ENCODE measurements at places on chromosomes 12 and 14.

GRCh38 chr14:78286210-78286609, 116.0 kb downstream of the NRXN3 start:
- no peak for DNase-seq

GRCh38 chr12:25859976-25860375, 98.5 kb upstream of the RASSF8 start:
- no peak for DNase-seq

DNA sequence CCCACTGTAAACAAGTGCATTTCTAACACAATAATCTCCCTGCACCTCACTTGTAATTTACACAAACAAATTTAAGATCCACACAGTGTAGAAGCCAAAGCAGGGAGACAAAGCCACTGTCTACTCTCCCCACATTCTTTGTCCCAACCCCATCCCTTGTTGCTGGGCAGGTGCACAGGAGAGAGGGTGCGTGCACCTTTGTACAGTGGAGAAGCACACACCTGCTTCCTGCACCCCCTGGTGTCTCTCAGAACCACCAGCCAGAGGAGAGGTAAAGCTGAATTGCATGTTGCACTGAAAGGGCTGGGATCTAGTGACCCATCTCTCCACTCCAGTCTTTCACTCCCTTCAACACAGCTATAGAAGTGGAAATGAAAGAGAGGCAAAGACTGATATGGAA, 51.4 kb upstream of the IFNG-AS1 start:
- no peak for DNase-seq

DNA sequence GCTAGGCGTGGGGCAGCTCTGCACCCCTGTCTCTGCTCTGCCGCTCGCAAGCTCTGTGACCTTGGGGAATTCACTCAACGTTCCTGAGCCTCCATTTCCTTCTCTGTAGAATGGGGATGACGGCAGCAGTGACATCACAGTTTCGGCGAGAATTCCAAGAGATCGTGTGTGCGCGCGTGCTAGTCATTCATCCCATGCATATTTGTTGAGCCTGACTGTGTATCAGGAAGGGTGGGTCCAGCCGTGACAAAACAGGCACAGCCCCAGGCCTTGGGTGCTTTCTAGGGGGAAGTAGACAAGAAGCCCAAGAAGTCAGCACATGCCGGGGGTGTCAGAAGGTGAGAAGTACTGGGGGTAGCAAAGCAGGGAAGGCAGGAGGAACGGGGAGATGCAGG, 145.6 kb upstream of the NCOR2 start:
- DNase-seq = no peak

DNA sequence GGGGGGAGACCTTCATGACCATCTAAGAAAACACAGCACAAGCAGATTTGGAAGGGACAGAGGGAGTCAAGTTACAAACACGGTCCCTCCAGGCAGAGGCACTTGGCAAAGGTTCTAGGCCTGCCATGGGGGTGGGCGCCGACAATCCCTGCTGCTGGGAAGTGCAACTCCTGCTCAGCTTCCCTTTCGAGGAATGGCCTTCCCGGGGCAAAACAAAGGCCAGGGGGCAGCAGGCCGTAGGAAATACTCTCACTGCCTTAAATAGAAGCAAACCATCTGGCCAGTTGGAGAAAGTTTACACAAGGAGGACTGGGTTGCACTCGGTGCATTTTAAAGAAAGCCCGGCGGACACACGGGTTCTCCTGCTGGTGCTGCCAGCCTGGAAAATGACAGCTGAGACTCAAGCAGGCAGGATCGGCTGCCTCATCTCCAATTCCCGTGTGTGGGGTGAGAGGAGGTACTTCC, 65.8 kb downstream of the ITPK1 start:
- no peak for DNase-seq

DNA sequence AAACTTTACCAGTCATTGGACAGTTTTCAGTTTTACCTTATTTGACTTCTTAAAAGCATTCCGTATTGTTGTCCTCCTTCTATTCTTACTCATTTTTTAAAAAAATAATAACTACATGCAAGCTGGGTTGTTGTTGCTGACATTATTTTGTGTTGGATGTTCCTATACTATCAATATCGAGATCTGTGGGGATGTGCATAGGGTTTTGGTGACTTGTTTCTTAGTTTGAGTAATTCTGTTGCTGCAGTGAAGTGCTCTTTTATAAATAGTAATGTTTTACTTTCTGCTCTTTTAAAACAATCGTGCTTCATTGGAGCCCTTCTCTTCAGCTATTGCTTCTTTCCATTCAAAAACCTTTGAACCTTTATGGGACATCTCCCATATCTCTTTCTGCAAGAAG, 79.4 kb downstream of the METTL25 start:
- no peak for DNase-seq

- no peak for DNase-seq
These were observed 54.7 kb downstream of the VRK1 start for GRCh38 chr14:96851694-96852381.

DNA sequence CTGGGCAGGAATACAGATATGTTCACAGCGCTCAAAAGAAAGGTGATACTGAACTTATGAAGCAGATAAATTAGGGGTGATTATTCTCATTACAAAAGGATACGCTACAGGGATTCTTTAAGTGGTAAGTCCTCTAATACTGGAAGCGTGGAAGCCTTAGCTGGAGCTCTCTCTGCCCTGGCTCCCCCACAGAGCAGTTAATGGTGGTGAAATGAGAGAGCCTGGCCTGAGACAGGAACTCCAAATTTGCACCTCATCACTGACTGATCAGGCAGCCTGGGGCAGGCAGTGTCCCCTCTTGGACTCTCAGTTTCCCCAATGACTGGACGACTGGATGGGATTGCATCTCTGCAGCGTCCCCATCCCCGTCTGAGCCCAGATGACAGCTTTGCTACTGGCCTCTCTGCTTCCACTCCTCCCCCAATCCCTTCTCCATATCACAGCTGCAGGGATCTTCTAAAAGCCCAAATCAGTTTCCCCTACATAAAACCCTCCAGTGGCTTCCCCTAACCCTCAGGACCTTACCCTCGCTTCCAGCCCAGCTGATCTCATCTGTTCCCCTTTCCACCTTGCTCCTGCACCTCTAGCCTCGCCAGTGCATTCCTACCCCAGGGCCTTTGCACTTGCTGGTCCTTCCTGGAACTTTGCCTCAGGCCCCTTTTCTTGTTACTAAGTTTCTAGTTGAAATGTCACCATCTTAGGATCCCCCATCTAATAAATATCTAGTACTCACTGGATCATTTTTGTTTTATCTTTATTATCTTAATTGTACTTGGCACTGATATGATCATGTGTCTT, 171.7 kb upstream of the LHX5 start:
- DNase-seq = no peak

- DNase-seq = no peak
These were observed 26.6 kb downstream of the FUT8 start for GRCh38 chr14:65439117-65439516.

- DNase-seq = no peak
These were observed 55.6 kb downstream of the PITPNM2 start for GRCh38 chr12:123095078-123095881.

DNA sequence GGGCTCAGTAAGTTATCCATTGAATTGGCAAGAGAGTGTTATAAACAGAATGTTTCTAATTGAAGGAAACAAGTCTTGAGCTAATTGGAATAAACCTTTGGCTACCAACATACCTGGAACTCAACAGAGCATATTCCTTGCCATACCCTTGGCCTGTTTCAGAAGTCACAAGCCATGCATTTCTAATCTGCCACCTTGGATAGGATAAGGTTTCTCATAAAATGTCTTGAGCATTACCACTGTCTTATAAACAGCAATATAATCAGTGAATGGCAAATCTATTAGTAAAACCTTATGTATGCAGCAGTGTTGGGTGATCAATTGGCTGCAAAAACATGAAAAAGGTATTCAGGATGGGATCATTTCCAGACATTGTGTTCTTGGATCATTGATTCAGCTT, 765.2 kb upstream of the SEL1L start:
- no peak for DNase-seq

- no peak for DNase-seq
These were observed 160.6 kb downstream of the MON2 start for GRCh38 chr12:62627181-62627580.

- no peak for DNase-seq
These were observed 156.3 kb upstream of the PZP start for GRCh38 chr12:9364224-9365176.

GRCh38 chr12:108693186-108693730, 38.1 kb downstream of the CORO1C start:
- no peak for DNase-seq

GRCh38 chr14:71198687-71199086, 291.4 kb downstream of the PCNX1 start:
- DNase-seq = no peak

DNA sequence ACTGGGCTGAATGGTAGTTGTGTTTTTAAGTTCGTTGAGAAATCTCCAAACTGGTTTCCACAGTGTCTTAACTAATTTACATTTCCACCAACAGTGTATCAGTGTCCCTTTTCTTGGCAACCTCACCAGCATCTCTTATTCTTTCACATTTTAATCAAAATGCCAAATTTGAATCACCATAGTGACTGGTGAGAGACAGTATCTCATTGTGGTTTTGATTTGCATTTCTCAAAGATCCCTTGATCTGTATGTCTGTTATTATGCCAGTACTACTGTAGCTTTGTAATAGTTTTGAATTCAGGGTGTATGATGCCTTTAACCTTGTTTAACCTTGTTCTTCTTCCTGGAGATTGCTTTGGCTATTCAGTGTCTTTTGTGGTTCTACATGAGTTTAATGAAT, 2.2 kb upstream of the EIF2S3B start:
- no peak for DNase-seq

GRCh38 chr14:104820669-104821228, 19.8 kb downstream of the ZBTB42 start:
- DNase-seq = no peak

DNA sequence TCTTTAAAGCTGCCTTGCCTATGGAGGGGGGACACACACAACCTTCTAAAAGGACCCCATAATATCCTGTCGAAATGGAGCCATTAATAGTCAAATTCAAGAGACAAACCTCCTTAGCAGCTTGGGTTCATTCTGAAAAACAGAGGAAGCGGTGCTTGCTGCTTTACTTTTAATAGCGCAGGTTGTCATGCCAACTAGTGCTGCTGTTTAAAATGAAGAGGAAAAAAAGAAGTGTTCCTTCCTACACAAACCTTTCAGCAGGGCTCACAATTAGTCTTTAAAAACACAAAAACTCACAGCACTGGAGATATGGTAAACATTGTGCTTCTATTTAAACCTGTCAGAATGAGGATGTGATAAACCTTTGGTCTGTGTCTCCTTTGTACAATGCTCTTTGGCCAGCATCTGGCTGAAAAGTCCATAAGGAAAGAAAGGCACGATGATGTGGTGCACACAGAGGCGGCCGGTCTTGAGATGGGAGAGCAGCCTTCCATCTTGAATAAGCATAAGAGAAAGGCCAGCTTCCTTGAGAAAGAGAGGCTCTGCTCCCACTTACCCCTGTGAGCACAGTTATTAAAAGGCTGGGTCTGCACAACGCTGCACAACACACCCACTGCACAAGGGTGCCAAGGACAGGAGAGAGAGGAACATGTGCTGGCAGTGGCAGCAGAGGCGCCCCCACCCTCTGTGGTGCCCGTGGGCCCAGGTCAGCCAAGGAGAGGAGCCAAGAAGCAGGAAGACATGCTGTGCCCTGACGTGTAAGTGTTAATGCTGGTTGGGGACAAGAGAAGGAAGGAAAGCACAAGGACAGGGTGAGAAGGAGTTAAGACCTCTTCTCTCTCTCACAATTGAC, 144.6 kb downstream of the TTC7B start:
- no peak for DNase-seq

- DNase-seq = no peak
These were observed 30.6 kb downstream of the NRDE2 start for GRCh38 chr14:90301122-90301521.

- no peak for DNase-seq
These were observed 9.2 kb downstream of the RARG start for GRCh38 chr12:53222806-53223261.

- no peak for DNase-seq
These were observed 13.3 kb upstream of the C12orf75 start for GRCh38 chr12:105316931-105317852.

DNA sequence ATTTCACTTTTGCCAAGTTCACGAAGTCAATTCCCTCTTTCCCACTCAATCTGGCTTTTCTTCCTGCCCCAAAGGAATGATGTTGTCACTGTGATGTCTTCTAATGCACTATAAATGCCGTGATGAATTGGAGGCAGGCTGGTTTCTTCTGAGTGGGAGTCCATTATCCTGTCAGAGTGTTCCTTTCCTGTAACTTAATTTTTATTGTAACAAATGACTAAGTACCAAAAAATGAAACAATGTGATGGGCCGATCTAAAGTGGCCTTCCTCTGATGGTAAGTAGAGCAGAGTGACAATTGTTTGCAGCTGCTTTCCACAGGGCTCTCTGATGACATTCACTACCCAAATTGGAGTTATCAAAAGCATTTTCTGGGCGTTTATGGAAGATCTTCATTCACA, 22.2 kb downstream of the TMEM30B start:
- DNase-seq = no peak

DNA sequence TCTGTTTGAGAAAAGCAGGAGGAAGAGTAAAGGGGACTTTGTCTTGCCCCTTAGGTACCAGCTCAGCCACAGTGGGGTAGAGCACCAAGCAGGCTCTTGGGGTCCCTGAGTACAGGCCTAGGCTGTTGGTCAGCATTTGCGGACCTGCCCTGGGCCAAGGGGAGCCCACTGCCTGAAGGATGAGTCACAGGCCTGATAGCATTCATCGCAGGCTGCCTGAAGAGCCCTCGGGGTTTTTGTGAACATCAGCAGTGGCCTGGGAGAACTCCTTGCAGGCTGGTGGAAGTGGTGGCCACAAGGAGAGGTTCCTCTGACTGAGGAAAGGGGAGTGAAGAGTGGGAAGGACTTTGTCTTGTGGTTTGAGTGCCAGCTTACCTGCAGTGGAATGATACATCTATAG, 25.0 kb upstream of the P2RX7 start:
- DNase-seq = no peak

DNA sequence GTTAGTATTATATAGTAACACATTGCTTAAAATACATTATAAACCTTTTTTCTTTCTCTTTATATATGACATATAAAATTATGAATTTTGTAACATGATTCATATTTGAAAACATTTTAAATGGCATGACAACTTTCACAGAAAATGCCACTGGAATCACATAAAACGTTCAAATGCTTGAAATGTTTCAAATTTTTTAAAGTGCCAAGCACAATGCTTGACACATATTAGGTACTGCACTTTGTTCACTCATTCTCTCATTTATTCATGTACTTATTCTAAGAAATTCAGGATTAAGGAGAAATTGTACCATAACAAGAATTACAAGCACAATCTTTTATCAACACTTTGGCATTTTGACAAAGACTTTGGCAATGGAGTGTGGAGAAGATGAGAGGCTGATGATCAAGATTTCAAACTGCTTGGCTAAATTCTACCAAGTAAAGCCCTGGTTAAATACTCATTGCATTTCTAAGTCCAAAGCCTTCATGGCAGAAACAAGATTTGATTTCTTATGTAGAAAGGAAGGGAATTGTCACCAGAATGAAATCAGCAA, 232.2 kb downstream of the C12orf50 start:
- DNase-seq = no peak

DNA sequence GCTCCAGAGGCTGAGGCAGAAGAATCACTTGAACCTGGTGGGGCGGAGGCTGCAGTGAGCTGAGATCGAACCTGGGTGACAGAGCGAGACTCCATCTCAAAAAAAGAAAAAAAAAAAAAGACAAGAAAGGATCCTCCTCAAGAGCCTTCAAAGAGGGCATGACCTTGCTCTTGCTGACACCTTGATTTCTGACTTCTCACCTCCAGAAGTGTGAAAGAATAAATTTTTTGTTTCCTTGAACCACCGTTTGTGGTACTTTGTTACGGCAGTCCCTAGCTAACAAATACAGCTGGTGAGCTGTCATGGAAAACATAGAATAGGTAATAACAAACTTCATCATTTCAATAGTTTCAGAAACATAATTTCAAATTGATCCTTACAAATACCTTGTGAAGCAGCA, 1.9 kb upstream of the ACTR10 start:
- DNase-seq = no peak

Measured in activated naive CD4-positive, alpha-beta T cell (primary cell).